Activated naive CD4-positive, alpha-beta T cell treated with anti-CD3 and anti-CD28 coated beads, Interleukin-2, amount 50 U/mL, for 72 hours (primary cell): ENCODE measurements at places on chromosomes 2 and 18. TPM values are rescaled to one million over a fixed set of nuclear protein-coding genes. Genes with fewer than 3 reads are reported as not detected.
A peak's percentile ranks its signal among the peaks of the same experiment; 100 is the strongest.

SPATA3 gene
- total RNA-seq, result 0.84 TPM

ITM2C gene
- 90.2 TPM for total RNA-seq

GRCh38 chr2:128577141-128577930 lies 258.7 kb upstream of the HS6ST1 start:
- DNase-seq, result no peak

DNA sequence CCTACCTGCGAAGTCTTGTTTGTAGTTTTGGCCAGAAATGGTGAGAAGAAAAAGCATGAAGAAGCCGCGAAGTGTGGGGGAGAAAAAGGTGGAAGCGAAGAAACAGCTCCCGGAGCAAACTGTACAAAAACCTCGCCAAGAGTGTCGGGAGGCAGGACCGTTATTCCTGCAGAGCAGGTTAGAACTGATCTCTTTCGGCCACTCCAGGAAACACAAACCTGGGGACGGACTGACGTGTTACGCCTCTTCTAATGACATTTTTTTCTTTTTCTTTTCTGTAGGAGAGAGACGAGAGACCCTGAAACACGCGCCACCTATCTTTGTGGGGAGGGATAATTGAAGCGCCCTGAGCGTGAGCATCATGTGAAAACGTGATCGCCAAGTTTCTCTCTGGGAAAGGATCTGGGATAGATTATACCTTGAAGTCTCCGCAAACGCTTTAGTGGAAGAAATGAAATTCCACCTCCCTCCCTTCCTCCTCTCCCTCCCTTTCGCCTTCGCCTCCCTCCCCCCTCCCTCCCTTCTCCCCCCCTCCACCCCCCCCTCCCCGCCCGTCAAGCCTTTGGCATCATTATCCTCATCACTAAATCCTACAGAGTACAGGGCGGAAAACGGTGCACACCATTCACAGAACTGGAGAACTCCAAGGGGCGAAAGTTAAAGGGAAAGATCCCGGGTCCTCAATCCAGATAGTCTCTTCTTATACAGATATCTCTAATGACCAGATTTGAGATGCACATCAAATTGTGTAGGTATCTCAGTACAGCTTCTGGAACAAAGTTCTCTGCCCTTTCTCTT lies at the start of gene ZEB2:
ZEB2 (minus strand) TSS at position 186 of the 798 bp plus-strand sequence. CDS start 2,769 bp downstream, outside the sequence.
- DNase-seq, result no peak

DNA sequence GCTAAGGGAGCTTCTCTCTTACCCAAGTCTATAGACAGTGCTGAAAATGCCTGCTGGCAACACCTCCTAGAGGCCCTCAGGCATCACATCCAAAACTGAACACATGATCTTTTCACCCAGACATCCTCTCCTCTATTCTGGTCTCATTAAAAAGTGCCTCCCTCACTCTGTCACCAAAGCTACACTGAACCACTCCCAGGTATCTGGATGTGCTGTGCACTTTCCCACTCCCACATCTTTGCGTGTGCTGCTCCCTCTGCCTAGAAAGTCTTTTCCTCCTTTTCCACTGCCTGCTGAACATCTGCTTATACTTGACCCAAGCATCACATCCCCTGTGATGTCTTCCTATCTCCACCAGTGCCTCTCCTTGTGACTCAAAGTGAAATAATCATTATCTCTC lies 26.1 kb upstream of the STPG4 start:
- no peak for DNase-seq

DNA sequence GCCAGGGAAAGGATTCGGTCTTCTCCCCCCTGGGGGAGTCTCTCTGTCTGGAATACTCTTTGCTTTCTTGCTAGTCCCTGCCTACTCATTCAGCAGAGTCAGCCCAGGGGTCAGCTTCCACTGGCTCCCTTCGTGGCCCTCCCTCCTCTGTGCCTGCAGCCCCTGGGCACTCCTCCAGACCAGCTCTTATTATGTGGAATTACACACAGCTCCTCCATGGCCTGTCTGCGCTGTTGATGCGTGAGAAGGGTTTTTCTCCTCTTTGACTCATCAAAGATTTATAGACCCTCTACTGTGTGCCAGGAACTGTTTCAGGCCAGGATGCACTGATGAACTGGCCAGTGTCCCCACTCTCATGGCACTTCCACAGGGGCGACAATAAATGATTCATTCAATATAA lies 44.4 kb downstream of the ST8SIA5 start:
- no peak for DNase-seq

- DNase-seq, result no peak
Measured at GRCh38 chr2:182818501-182818900, 47.9 kb downstream of the FRZB start.

DNA sequence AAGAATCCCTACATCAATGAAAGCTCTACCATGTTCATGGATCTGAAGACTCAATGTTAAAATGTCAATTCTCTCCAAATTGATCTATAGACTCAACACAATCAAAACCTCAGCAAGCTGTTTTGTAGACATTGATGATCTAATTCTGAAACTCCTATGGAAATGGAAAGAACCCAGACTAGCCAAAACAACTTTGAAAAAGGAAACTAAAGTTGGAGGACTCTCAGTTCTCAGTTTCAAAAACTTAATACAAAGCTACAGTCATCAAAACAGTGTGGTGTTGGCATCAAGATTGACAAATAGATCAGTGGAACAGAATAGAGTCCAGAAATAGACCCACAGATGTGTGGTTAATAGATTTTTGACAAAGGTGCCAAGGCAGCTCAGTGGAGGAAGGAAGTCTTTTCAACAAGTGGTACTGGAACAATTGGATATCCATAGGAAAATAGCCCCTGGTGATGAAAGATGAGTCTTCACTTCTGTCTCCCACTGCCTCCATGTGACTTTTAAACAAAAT lies 30.4 kb downstream of the LBH start:
- no peak for DNase-seq

GRCh38 chr2:226837787-226838603 lies 2.1 kb downstream of the RHBDD1 start:
- no peak for DNase-seq

DNA sequence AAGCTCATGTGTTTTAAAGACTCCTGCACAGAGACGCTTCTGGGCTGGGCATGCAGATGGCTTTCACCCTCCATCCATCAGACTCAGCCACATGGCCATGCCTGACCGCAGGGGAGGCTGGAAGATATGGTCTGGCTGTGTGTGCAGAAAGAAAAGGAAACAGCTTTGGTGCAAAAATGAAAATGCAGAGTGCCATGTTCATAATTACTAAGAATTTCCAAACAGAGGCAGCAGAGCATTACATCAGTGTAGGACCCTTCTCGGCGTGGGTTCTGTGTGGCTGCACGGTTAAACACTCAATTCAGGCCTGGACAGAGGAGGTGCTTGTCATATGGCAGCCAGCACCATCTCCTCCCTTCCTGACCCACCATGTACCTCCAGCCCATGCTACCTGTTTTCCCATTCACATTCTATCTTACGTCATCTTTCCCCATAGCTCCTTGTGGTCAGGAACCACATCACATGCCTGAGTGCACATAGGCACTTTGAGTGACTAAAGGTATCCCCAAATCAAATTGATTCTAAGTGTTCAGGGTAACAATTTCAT lies 200.3 kb upstream of the ID2 start:
- DNase-seq, result peak; percentile 33
